ENCODE measurements at places on chromosomes 13 and 19.

GRCh38 chr13:98461486-98462240 lies 115.2 kb downstream of the STK24 start:
- DNase-seq: no peak

DNA sequence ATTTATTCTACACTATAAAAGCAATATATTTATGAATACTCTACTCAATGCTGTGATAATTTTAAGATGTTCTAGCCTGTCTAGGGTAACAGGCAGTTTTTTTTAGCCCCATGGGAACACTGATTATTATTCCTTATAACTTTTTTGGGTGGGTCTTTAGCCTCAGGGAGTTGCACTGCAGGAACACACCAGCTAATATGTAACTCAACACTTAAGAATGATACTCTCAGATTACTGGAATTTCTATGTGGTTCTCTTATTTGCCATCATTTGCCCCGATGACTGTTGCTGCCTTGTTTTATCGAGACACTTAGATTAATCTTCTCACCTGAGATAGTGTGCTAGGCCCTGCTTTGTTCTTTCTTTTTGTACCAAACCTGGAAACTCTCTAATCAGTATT lies 396.9 kb upstream of the SLITRK1 start:
- no peak for DNase-seq

DNA sequence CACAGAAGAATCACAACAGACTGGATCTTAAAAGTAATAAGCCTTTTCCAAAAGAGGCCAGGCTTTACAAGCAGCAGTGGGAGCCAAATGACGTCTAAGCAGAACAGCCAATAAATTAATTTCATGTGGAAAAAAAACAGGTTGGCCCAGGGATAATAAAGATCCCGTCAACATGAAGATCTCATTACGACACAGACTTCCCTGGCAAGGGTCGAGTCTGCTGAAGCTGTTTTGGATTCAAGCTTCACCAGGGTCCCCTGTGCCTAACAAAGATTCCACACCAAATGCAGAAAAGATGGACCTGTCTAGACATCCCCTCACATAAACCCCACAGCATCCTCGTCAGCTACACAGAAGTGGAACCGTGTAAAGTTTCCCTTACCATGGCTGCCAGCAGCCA lies 215.1 kb upstream of the ZNF507 start:
- no peak for DNase-seq

- no peak for DNase-seq
Measured at GRCh38 chr19:58374200-58374599, 6.6 kb downstream of the ZNF837 start.

DNA sequence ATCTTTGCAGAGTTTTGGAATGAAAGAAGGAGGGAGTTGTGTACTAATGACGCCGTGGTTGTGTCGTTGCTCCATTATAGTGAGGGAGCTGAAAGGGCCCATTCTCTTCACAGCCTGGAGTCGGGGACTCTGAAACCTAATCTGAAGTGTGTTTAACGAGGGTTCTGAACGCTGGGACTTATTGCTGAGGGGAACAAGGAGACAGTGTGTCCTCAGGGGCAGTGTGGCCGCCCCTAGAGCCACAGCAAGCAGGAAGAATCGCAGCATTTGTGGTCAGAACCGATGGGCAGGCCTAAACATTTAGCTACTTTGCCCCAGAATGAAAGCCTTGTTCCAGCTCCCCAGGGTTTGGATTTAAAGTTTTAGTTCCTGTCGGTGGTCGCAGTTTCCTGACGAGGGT lies 156.4 kb upstream of the RNF113B start:
- DNase-seq: no peak

GRCh38 chr13:27792393-27793218 lies at the start of gene GSX1:
Gene GSX1 (plus strand): TSS chr13:27792483. CDS start chr13:27792691, 208 bp downstream.
- peak; percentile 67 for DNase-seq

DNA sequence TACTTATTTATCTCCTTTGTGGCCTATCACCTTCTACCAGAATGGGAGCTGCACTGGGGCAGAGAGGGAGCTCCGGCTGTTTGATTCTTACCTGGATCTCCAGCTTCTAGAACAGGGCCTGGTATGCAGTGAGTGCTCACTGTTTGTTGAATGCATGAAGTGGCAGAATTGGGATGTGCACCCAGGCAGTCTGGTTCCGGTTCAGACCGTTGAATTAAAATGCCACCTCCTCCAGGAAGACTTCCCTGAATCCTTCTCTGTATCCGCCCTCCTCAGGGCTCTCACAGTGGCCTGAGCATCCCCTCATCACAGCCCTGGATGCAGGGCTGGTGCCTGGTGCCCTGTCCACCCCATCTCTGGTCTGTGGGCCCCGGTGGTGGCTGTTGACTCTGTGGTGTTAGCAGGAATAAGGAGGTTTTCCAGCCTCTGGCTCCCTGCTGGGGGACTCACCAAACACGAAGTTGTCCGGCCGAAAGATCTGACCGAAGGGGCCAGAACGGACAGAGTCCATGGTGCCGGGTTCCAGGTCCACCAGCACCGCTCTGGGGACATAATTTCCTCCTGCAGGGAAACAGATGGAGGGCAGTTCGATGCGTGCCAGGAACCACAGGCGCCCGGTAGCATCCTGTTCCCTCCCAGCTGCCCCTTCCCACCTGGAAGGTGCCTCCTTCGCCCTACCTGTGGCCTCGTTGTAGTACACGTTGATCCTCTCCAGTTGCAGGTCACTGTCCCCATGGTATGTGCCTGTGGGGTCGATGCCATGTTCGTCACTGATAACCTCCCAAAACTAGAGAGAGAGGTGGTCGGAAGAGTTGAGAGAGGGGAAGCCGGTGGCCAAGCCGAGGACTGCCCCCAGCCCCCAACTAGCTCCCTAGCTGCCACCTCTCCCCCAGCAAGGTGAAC lies 1.0 kb downstream of the TUBB4A start:
- no peak for DNase-seq

DNA sequence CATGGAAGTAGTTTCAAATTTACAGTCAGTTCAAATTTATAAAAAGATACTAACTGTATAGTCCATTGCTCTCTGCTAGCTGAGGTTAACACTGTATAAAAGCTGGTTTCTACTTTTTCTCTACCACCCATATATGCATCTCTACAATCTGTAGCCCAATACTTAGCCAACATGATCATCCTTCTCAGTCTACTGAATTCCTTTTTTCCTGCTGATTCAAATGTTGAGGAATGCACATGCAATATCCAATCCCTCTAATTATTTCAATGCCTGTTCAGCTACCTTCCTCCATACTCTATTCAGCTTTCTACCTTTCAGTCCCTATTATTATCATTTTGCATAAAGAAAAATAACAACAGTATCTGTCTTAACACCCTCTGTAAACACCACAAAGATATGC lies 15.6 kb downstream of the KPNA3 start:
- no peak for DNase-seq

DNA sequence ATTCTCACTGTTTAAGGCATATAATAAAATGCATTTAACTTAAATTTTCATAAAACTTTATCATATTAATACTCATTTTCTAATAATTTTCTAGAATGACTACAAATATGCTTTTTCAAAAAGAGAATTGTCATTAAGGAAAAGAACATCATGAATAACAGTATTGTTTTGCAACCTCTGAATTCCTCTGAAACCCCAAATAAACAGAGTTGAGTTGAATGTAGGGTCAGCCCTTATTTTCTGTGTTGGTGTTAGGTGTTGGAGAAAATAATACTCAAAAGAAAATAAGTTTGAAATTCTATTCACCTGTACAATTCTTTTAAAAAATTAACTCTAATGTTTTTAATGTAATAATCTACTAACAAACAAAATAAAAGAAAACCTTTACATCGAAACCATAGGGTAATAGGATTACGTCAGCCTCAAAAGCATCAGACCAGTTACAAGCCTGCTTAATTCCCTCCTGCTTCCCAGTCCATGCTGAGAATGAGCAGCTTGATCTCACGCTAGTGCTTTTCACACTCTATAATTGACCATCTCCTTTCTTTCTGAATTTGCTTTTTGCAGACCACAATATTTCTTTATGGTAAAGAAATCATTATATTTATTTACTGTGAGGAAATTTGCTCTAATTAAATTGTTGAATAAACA lies 160.9 kb downstream of the PCDH9 start:
- no peak for DNase-seq

- no peak for DNase-seq
Measured at GRCh38 chr13:76533251-76533650, 353.0 kb downstream of the KCTD12 start.

GRCh38 chr13:24168979-24169378 lies 8.5 kb downstream of the SPATA13 start:
- DNase-seq: no peak

DNA sequence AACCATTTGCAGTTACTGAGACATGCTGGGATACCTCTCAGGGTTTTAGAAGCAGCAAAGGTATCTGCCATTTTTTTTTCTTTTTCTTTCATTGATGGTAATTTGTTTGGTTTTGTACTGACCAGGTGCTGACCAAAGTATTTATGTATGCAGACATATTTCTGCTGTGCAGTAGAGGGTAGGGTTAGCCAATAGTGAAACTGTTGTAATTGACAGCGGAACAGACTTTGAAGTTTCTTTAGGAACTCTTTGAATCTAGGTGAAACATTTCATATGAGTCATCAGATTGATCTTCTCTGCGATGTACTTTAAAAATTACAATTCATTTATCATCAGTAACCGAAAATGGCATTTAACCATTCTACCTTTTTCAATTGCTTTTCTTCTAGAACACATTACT lies 63.0 kb downstream of the ITGBL1 start:
- DNase-seq: no peak

DNA sequence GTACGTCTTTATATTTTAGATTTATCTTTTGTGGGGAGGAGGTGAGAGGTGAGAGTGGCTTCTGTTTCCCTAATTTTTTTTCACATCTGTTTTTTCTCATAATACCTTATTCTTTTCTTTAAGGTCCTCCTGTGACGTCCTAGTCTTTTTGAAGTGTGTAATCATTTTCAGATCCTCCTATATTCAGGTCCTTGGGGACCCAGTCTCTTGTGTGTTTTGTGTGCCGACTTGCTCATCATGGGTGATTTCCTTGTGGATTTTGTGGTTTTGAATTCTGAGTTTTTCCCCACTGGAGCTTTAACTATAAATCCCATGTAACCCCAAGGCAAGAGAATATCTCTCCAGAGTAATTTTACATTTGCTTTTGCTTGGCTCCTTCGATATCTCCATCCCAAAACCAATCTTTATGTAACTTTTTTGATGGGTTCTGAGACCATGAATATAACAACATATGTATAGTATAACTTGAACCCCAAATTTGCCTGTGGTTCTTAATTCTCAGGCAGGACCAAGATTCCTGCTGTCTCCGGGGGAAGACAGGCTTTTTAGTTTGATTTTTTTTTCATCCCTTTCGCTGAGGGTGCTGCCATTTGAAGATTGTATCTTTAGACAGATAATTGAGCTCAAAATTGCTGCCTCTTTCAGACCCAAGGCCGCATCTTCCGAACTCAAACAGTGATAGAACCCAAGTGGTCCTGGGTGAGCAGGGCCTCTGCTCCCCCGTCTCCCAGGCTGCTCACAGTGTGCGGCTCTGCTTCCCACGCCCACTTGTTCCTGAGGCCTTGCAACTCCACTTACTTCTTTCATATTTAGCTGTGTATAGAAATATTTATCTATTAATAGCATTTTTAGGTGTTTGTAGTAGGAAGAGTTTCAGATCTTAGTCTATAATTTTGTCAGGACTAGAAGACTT lies 59.1 kb upstream of the GPR183 start:
- no peak for DNase-seq

DNA sequence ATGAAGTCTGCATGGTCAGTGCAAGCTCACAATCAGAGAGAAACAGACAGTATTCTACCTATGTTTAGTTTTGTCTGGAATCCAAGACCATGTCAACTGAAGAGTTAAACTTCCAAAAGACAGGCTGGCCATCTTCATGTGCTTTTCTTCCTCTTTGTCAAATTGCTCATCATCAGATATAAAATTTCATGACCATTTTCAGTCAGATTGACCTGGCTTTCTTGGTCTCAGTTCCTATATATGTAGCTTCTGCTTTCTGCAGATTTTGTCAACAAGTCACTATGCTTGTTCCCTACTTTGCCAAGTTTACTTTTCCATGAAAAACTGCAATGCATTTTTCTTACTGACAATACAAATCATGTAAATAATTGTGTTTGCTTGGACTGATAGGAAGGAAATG lies 13.9 kb downstream of the SLC46A3 start:
- DNase-seq: no peak

- no peak for DNase-seq
Measured at GRCh38 chr13:80469105-80469852, 128.4 kb upstream of the SPRY2 start.

DNA sequence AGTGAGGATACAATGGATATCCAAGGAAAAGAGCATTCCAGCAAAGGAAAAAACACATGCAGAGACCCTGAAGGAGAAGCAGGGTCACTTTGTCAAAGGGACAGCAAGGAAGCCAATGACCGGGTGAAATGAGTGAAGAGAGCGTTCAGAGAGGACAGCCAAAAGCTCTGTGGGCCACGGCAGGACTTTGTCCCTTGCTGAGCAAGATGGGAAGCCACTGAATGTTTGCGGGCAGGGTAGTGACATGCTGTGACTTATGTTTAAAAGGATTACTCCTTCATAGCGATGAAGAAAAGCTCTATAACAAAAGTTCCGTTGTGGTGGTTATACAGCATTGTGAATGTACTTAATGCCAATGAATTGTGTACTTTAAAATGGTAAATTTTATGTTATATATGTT lies 16.5 kb downstream of the ZAR1L start:
- DNase-seq: no peak

DNA sequence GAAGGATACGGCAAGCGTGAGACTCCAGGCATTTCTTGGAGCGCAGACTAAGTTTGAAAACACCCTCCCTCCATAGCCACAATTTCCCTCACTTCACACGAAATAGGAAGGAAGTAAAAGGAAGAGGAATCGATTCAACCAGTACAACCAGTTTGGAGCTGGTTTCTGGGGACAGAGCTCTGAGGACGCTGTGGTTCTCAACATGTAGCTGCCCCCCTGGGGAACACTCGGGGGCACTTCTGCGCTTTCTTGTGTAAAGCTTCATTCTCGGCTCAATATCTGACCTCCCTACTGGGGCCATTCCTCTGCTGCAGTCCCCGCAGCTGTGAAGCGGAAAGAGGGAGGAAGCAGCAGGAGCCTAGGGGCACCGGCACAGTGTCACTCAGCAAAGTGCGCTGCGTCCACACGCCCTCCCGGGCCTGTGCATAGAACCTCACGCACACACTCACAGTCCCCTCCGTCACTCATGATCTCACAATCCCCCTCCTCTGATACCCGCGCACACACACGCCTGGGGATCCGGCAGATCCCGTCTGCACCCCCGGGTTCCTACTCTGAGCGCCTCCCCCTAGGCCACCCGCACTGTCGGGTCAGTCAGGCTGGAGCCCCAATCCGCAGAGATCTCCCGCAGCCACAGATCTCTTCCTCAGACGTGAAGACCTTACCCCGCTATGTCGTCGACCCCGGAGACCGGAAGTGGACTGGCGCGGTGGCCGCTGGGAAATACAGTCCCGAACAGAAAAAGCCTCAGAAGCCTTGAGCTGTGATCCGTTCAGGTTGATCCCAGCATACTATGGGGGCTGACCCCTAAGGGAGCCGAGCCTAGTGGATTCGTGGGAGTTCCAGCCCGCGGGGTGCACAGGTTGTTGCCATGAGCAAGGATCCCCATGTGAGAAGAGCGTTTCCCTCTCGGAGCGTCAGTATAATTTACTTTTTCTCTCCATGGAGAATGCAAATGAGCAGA lies at the start of gene ZNF780A:
Gene ZNF780A, minus strand, starts transcription at position 703 of the 964 bp plus-strand sequence. CDS start 6,190 bp downstream, outside the sequence.
- peak; percentile 62 for DNase-seq

Data from trophoblast cell (in vitro differentiated cells and primary cell).